AG08395 (cell line): ENCODE measurements at places on chromosomes 4 and X.

DNA sequence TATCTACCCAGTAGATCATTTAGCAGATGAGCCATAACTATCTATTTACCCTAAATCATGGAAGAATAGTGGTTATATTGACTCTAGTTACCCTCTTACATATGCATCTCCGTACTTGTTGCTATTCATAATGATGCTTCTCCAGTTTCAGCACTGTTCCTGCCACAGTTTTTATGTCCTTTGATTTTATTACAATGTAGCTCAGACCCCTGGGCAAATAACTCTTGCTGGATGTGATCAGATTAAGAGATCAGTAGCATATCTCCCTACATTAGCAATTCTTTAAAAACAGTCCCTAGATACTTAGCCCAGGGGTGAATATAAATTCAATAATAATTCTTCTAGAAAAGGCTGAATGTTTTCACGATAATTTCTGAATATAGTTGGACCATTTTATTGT, 696.5 kb downstream of the ADGRL3 start:
- DNase-seq, result no peak

GRCh38 chrX:39536211-39536610, 561.5 kb downstream of the BCOR start:
- DNase-seq, result no peak

DNA sequence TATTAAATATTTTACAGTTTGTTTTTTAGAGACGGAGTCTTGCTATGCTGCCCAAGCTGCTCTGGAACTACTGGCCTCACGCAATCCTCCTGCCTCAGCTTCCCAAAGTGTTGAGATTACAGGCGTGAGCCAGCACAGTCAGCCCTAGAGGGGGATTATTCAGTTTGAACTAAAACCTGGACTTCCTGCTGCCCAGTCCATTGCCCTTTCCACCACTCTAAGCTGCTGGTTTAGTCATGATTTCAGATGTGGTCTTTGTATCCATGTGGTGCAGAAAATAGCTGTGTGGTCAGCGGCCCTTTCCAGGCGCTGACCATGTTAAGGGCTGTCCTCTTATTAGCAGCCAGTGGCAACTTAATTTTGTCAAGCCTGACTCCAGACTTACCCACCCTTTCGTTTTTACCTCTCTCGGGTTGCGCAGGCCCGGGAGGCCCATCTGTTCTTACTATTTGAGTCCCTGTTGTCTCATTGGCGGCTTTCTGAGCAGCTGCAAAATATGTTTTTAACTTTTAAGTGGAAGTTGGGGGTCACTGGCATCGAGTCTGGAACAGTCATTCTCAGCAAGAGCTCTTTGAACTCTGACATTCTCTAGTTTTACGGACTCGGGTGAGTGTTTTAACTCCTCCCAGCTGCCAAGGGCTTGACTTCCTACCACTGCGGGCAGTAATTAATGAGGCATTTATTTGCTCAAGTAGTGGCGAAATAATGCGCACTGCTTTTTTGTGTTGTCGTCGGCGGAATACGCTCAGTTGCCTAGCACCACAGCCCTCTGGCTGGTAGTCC, 773 bp upstream of the VMA21 start:
- peak; percentile 23 for DNase-seq

DNA sequence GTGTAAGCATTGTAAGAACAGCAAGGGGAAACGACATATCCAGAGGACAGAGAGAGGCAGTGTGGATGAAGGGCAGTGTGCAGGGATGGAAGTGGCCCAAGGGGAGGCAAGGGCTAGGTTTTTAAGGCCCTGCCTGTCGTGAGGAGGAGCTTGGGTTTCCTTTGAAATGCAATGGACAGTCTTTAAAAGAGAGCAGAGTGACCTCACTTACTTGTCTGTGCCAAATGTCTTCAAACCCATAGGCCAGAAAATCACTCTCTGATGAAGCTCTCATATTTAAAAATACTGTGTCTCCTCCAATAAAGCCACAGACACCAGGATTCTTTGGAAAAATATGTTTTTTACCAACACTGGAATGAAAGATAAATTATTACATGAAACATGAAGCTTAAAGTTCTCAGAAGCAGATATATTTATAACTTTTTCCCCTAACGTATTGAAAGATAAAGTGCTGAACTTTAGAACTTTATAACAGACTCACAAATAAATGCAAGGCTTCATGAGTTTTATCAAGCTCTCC, 19.2 kb upstream of the ATXN3L start:
- DNase-seq, result no peak

DNA sequence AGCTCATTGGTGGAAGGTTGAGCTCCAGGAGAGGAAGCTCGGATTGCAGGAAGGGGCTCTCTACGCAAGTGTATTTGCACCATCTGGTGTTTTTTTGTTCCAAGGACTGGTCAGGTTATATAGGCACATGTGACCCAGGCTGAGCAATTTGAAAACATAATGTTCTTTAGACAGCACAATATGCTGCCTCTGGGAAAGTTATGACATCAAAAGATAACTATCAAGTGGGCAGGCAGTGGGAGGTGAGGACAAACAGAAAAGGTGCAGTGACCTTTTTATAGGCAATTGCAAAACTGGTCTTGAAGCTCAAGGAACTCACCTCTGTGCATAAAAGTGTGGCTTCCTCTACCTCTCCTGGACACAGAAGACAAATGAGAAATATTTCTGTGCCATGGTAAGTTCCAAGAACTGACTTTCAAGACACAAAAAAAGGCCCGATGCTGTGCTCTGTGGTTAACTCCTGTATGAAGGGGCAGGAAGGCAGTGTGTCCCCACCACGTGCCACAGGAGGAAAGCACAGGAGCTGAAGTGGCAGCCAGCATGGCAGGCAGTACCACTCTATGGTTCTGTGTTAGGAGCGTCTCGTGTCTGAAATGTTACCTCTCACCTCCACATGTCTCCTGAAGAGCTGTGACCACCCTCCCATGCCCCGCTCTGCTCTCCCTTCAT, 128.6 kb downstream of the SHROOM3 start:
- no peak for DNase-seq

- no peak for DNase-seq
Measured at GRCh38 chr4:92677805-92678204, 374.0 kb downstream of the GRID2 start.
